Articular chondrocyte of knee joint (primary cell): ENCODE measurements at places on chromosomes 2 and 18. TPM values are rescaled to one million over a fixed set of nuclear protein-coding genes. Genes with fewer than 3 reads are reported as not detected.

The GALNT14 gene
- 0.13 and 0.86 TPM in 2 replicates for total RNA-seq

The TCF23 gene
- total RNA-seq = under 0.01 TPM in 2 replicates

The KIAA2012 gene
- under 0.01 TPM in 1 of 2 replicates, not detected in the other for total RNA-seq

The NT5C1B gene
- total RNA-seq = not detected in 2 replicates

The ITPRIPL1 gene
- total RNA-seq = 2.6 and 4.6 TPM in 2 replicates

The UGT1A4 gene
- total RNA-seq = not detected in 2 replicates

The ERBB4 gene
- 0.13 and 0.22 TPM in 2 replicates for total RNA-seq

The TMEM169 gene
- 0.22 and 0.26 TPM in 2 replicates for total RNA-seq

The KYNU gene
- 8.8 and 26.7 TPM in 2 replicates for total RNA-seq

The KLHL30 gene
- total RNA-seq = 0.22 and 0.39 TPM in 2 replicates

The MSTN gene
- 0.13 and 0.32 TPM in 2 replicates for total RNA-seq

The STK36 gene
- total RNA-seq = 24.1 and 25.5 TPM in 2 replicates

The CNDP1 gene
- 0.11 and 0.26 TPM in 2 replicates for total RNA-seq

The SLC9A4 gene
- not detected in 2 replicates for total RNA-seq

The MYO5B gene
- total RNA-seq = 6.0 and 6.6 TPM in 2 replicates

The ABCB11 gene
- total RNA-seq = not detected in 2 replicates

The ACMSD gene
- total RNA-seq = not detected in 2 replicates
